ENCODE measurements at places on chromosomes 1 and 21.

- H3K4me1 ChIP-seq = no peaks in the 10 kb centered on the region
- ATAC-seq = no peak
- no peak overlapping the region for H3K4me3 ChIP-seq
- peaks cover 67% of the 10 kb centered on the region for H3K27me3 ChIP-seq
- no peaks in the 10 kb centered on the region for H3K36me3 ChIP-seq
These were observed 14.3 kb upstream of the OLIG2 start for GRCh38 chr21:33011462-33011861.

DNA sequence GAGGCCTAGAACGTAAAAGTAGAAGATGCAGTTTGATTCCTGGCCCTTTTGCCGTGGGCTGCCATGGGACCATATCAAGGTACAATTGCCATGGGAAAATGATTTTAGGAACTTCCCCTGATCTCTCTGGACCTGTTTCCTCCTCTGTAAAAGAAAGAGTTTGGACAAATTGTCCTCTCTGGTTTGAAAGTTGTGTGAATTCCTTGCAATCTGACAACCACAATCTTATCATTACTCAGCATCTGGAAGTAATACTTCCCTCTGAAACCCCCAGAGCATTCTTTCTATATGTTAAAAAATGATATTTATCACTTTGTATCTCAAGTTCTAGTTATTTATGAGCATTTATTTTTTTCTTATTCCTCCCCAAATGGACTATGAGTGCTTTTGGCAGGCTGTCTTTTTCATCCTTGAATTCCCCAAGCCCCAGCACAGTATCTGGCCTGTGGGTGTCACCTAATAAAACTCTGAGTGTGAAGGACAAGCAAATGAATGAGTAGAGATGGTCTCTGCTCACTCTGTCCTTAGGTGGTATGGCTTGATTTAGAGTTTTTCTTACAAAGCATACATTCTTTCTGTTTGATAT is 181.1 kb downstream of the DYRK1A start:
- no peaks in the 10 kb centered on the region for H3K36me3 ChIP-seq
- H3K27ac ChIP-seq = peak overlapping the region; percentile 17
- H3K27me3 ChIP-seq = peaks cover 7% of the 10 kb centered on the region
- peaks cover 33% of the 10 kb centered on the region for H3K4me1 ChIP-seq
- no peak for ATAC-seq

- no peak overlapping the region for H3K4me3 ChIP-seq
- no peaks in the 10 kb centered on the region for H3K4me1 ChIP-seq
- ATAC-seq = no peak
- no peaks in the 10 kb centered on the region for H3K36me3 ChIP-seq
- peak overlapping the region; percentile 24 for H3K27ac ChIP-seq
These were observed 55.4 kb downstream of the HSF2BP start for GRCh38 chr21:43603641-43604504.

DNA sequence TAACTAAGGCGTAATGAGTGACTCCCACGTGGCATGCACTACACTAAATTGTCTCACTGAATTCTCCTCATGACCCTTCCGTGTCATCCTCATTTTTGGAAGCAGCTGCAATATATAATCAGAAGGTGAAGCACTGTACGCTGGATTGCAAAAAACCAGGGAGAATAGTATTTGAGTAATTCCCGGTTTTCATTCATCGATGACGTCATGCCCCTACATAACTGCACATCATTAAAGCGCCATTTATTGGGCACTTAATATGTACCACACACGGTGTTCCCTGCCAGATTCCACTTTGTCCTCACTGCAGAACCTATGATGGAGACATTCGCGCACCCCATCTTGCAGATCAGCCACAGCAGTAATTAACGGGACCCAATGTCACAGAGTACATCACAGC is 41.0 kb downstream of the DHRS3 start:
- no peak for ATAC-seq
- peaks cover 54% of the 10 kb centered on the region for H3K4me1 ChIP-seq
- peaks cover 90% of the 10 kb centered on the region for H3K36me3 ChIP-seq
- no peak overlapping the region for H3K27ac ChIP-seq
- H3K4me3 ChIP-seq = no peak overlapping the region

- no peak overlapping the region for H3K4me3 ChIP-seq
- H3K27ac ChIP-seq = no peak overlapping the region
- ATAC-seq = no peak
- no peaks in the 10 kb centered on the region for H3K4me1 ChIP-seq
These were observed 3.8 kb downstream of the PLA2G2A start for GRCh38 chr1:19975423-19976193.

DNA sequence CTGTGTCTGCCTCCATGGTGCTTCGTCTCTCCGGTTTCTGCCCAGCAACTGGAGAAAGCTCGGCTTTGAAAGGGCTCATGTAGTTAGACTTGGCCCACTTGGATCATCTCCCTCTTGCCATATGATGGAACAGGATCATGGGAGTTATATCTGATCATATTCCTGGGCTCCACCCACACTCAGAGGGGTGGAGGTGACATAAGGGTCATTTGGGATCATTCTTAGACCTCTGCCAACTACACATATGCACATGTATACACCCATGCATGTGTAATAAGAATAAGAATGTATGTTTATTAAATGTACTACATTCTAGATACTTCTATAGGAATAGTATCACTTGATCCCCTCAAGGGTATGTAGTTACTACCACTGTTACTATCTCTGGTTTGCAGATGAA is 74.1 kb upstream of the WNT4 start:
- H3K4me1 ChIP-seq = no peaks in the 10 kb centered on the region
- H3K36me3 ChIP-seq = no peaks in the 10 kb centered on the region
- H3K27me3 ChIP-seq = peaks cover 57% of the 10 kb centered on the region
- no peak overlapping the region for H3K4me3 ChIP-seq
- no peak overlapping the region for H3K27ac ChIP-seq

DNA sequence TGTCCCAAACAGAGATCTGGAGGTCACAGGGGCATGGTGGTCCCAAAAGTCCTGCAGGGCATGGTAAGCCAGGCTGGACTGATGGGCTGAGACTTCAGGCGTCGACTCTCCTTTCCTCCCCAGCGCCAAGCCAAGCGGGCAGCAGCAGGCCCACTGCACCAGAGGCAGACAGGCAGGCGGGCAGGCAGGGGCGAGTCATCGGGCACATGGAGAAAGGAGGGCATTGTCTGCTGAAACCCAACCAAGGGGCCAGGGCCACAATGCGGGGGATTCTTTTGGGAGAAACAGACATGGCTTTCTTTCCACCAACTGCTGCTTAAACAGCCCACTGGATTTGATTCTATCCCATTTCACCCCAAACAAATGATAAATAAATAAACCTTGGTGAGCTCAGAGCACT is 46.2 kb downstream of the TRABD2B start:
- H3K4me3 ChIP-seq = no peak overlapping the region
- H3K27me3 ChIP-seq = no peaks in the 10 kb centered on the region
- no peaks in the 10 kb centered on the region for H3K4me1 ChIP-seq
- no peak for ATAC-seq

- no peak overlapping the region for H3K27ac ChIP-seq
- peaks cover 99% of the 10 kb centered on the region for H3K36me3 ChIP-seq
- no peak overlapping the region for H3K4me3 ChIP-seq
- no peak for ATAC-seq
- no peaks in the 10 kb centered on the region for H3K27me3 ChIP-seq
These were observed 22.6 kb downstream of the TTC4 start for GRCh38 chr1:54738244-54738643.

- H3K27me3 ChIP-seq = peaks cover 29% of the 10 kb centered on the region
- no peak overlapping the region for H3K4me3 ChIP-seq
- no peak for ATAC-seq
- H3K27ac ChIP-seq = no peak overlapping the region
- H3K4me1 ChIP-seq = no peaks in the 10 kb centered on the region
- no peaks in the 10 kb centered on the region for H3K36me3 ChIP-seq
These were observed 4.0 kb downstream of the ITLN2 start for GRCh38 chr1:160950657-160951056.

GRCh38 chr1:39046613-39047210 is 20.6 kb downstream of the NDUFS5 start:
- H3K36me3 ChIP-seq = peaks cover 60% of the 10 kb centered on the region
- peak overlapping the region; percentile 73 for H3K27ac ChIP-seq
- H3K4me3 ChIP-seq = no peak overlapping the region
- no peaks in the 10 kb centered on the region for H3K4me1 ChIP-seq

- H3K36me3 ChIP-seq = no peaks in the 10 kb centered on the region
- H3K4me1 ChIP-seq = no peaks in the 10 kb centered on the region
- H3K27ac ChIP-seq = no peak overlapping the region
- ATAC-seq = no peak
- H3K27me3 ChIP-seq = peaks cover 67% of the 10 kb centered on the region
These were observed 205.0 kb upstream of the GRIK3 start for GRCh38 chr1:37239225-37239740.

DNA sequence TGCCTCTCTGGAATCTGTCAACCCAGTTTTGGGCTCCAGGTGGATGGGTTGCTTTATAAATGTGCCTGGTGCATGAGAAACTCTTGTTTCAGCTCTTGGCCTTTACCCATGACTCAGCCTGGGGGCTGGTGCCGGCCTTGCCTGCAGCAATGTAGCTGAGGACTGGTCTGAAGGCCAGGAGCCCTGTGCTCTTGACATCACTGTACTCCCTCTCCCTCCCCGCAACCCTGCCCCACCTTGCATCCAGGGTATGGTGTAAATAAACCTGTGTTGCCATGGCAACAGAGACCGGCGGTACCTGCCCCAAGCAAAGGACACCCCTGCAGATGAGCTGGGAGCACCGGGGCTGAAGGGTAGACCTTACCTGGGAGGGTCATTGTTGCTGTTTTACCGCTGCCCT is 13.3 kb downstream of the FAM151A start:
- no peak overlapping the region for H3K27ac ChIP-seq
- no peak for ATAC-seq
- H3K4me1 ChIP-seq = peaks cover 9% of the 10 kb centered on the region
- H3K27me3 ChIP-seq = no peaks in the 10 kb centered on the region

DNA sequence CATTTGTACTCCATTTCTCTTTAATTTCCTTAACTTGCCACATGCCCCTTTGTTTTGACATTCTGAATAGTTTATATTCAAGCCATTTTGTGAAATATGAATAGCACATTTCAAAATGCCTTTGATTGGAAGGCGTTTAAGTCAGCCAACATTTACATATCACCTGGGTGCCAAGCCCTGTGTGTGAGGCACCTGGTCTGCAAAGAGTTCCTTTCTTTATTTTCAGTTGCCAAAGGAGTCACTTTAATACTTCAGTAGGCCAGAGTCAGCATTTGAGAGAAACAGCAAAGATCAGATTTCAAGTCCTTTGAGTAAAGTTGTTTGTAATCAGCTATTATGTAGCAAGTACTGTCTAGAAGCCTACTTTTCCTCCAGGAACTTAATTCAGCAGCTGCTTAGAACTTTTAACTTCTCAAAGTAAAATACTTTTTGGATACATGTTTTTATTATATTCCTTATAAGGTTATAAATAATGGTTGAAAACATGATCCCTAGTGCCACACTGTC is 70.8 kb downstream of the DTL start:
- no peaks in the 10 kb centered on the region for H3K27me3 ChIP-seq
- peaks cover 8% of the 10 kb centered on the region for H3K4me1 ChIP-seq
- no peak overlapping the region for H3K4me3 ChIP-seq
- H3K27ac ChIP-seq = no peak overlapping the region
- H3K36me3 ChIP-seq = no peaks in the 10 kb centered on the region
- ATAC-seq = no peak

- no peaks in the 10 kb centered on the region for H3K36me3 ChIP-seq
- H3K4me3 ChIP-seq = no peak overlapping the region
- no peak for ATAC-seq
- H3K4me1 ChIP-seq = no peaks in the 10 kb centered on the region
- no peaks in the 10 kb centered on the region for H3K27me3 ChIP-seq
These were observed 11.2 kb upstream of the IFNAR1 start for GRCh38 chr21:33313611-33314010.

- ATAC-seq = no peak
- H3K27ac ChIP-seq = no peak overlapping the region
- no peaks in the 10 kb centered on the region for H3K36me3 ChIP-seq
These were observed 7.7 kb upstream of the SLC26A9 start for GRCh38 chr1:205950826-205951549.

GRCh38 chr1:66253330-66253921 is 280.5 kb upstream of the SGIP1 start:
- H3K4me3 ChIP-seq = no peak overlapping the region
- H3K27me3 ChIP-seq = no peaks in the 10 kb centered on the region
- no peaks in the 10 kb centered on the region for H3K4me1 ChIP-seq
- peak; percentile 79 for ATAC-seq
- H3K36me3 ChIP-seq = no peaks in the 10 kb centered on the region

DNA sequence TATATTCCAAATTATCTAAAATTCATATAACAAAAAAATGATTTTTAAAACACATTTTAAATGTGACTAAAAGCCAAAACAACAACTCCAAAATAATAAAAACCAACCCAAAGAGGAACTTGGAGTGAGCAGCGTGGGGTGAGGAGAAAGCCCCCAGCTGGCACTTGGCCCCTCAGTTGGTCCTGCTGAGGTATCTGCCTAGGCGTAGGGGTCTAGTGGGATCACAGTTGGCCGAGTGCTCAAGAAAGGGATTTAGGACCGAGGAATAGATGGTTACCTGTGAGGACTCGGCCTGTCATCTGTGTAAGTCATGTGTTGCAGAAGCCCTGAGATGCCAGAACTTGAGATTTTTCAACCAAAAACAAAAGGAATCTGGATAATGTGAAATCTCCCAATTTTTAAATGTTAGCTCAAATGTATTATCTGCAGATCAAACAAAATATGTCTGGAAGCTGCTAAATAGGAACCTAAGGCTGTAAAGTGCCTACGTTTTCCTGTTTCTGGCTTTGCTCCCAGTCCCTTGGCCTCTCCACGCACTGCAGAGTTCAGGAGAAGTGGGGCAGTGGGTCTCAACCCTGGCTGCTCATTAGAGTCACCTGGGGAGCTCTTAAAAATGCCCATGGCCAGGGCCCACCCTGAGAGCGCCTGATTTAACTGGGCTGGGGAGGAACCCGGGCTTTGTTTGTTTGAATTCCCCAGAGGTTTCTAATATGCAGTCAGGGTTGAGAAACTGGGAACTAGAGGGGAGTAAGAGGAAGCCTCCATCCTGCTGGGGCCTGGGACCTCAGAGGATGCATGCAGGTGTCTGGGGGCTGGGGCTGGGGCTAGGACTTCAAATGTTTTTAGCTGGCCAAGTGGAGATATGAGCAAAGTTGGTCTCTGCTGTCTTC is 38.5 kb upstream of the LDLRAP1 start:
- H3K27me3 ChIP-seq = no peaks in the 10 kb centered on the region
- no peaks in the 10 kb centered on the region for H3K4me1 ChIP-seq
- ATAC-seq = peak; percentile 58
- H3K4me3 ChIP-seq = no peak overlapping the region
- H3K27ac ChIP-seq = no peak overlapping the region

GRCh38 chr1:73765551-73766233 is 432.3 kb downstream of the LRRIQ3 start:
- H3K4me3 ChIP-seq = no peak overlapping the region
- no peaks in the 10 kb centered on the region for H3K4me1 ChIP-seq
- no peak for ATAC-seq
- no peaks in the 10 kb centered on the region for H3K27me3 ChIP-seq

GRCh38 chr1:18890706-18891425 is 11.5 kb downstream of the ALDH4A1 start:
- no peaks in the 10 kb centered on the region for H3K36me3 ChIP-seq
- H3K4me1 ChIP-seq = no peaks in the 10 kb centered on the region
- peak; percentile 67 for ATAC-seq
- H3K27ac ChIP-seq = peak overlapping the region; percentile 66
- H3K27me3 ChIP-seq = no peaks in the 10 kb centered on the region
